ENCODE measurements at places on chromosomes 16 and 17.

GRCh38 chr16:28059841-28060575, 3.5 kb downstream of the GSG1L start:
- no peak for DNase-seq

GRCh38 chr16:79132701-79133100, 467.8 kb downstream of the MAF start:
- no peak for DNase-seq

DNA sequence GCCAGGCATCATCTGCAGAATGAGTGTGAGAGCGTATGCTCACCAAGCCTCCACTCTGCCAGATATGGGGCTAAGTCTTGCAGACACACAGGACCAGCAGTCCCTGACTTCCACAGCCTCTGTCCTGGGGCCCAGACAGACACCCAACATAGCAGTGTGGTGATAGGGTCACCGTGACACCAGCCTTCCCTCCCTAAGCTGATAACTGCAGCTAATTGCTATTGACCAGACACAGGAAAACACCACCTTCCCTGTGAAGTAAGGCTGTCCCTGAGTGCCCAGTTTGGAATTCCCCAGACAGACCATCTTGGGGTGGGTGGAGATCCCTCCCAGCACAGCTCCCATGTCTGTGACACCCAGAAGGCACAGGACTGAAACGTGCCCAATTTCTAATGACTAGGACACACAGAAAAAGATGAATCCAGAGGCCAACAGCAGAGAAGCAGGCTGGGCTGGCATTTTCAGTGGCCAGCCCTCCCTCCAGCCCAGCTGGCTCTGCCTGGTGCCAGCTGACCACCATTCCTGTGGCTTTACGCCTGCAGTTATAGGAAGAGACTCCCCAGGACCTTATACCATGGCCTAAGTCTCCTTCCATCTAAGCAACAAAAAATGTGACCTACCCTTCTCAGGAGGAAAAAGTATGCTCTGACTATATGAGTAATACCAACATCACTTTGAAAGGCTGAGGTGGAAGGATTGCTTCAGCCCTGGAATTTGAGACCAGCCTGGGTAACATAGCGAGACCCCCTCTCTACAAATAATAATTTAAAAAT, 30.3 kb downstream of the ATPAF2 start:
- DNase-seq: peak; percentile 20

DNA sequence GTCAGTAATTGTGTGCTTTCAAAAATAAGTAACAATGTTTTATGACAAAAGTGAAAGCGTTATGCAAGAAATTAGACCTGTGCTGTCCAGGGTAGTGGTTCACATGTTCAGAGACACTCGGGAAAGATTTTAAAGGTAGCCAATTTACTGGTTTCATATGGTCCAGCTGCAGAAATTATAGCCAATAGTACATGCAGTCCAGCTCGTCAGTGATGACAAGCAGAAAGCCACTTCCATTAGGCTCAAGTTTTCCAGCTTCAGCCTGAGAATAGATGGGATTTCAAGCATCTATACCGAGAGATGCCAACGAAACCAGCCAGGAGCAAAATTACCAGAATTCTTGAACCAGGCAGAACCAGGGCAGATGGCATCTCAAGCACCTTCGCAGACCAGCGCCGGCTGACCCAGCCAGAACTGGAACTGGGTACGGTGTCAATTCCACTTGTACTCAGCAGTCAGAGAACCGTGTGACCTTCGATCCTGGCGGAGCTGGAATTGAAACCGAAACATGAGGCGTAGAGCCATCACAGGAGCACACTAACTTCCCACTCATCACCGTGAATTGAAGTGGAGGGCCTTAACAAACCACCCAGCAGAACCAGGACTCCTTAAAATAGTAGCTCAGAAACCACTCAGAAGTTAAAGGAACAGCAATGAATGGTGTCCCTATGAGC, 207.9 kb upstream of the HSBP1 start:
- no peak for DNase-seq

GRCh38 chr16:79169239-79169638, 431.3 kb downstream of the MAF start:
- DNase-seq: no peak

DNA sequence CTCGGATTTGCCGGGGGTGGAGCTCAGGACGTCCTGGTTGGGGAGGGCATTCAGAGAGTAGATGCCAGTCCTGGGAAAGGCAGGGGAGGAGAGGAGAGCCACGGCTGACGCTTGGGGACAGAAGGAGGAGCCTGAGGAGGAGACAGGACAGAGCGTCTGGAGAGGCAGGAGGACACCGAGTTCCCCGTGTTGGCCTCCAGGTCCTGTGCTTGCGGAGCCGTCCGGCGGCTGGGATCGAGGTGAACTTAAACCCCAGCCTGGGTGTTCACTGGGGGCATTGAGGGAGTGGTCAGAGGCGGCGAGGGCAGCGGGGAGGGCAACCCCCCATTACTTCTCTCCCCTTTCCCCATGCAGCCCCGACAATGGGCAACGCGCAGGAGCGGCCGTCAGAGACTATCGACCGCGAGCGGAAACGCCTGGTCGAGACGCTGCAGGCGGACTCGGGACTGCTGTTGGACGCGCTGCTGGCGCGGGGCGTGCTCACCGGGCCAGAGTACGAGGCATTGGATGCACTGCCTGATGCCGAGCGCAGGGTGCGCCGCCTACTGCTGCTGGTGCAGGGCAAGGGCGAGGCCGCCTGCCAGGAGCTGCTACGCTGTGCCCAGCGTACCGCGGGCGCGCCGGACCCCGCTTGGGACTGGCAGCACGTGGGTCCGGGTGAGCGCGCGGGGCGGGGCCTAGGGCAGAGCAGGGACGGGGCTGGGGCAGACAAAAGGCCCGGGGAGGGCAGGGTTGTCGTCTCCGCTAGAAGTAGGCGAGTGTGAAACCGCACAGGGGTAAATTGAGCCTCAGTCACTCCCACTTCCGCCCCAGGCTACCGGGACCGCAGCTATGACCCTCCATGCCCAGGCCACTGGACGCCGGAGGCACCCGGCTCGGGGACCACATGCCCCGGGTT, 3.7 kb downstream of the NOL3 start:
- no peak for DNase-seq

DNA sequence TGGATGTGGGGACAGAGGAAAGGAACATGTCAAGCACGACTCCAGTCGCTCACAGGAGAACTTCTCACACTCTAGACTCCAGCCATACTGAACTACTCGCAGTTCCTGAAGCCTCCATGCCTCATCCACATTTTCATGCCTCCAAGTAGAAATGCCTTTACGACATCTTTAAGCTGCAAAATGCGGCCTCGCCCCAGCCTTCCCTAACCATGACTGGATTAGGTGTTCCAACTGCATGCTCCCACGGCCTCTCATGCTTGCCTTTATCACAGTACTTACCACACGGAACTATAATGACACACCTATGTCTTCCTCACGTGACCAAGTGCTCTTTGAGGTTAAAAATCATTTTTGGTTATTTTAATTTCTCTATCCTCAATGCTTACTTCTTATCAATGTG, 23.9 kb downstream of the SMG6 start:
- DNase-seq: no peak

- DNase-seq: peak; percentile 94
Observed at GRCh38 chr16:55495616-55496289, 13.1 kb upstream of the LPCAT2 start.

DNA sequence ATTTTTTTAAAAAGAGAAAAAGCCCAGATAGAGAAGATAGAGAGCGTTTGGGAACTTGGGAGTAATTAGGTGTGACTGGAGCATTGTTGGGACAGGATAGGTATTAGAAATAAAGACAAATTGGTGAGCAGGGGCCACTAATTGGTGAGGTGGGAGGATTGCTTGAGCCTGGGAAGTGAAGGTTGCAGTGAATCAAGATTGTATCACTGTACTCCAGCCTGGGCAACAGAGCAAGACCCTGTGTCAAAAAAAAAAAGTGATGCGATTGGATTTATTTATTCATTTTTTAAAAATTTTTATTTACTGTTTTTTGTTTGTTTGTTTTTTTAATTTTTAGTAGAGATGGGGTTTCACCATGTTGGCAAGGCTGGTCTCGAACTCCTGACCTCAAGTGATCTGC, 5.1 kb downstream of the CASC3 start:
- DNase-seq: no peak

Data from BJ (cell line).